ENCODE measurements at places on chromosomes 13 and 19.

DNA sequence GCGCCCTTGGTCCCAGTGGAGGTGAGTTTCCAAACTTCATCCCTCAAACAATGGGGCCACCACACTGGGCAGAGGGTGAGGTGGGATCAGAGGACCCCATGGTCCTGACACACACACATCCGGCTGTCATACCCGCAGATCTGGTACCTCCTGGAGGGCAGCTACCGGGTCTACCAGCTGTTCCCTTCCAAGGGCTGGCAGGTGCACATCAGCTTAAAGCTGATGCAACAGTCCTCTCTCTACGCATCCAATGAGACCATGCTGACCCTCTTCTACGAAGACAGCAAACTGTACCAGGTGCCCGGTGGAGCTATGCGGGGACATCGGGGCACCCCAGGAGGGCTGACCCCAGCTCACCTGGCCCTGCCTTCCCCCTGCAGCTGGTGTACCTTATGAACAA is 14.0 kb upstream of the PSMD8 start:
- H3K27ac ChIP-seq = no peak overlapping the region
- no peak for DNase-seq
- peak overlapping the region; percentile 72 for H3K4me3 ChIP-seq
- peaks cover 11% of the 10 kb centered on the region for H3K4me1 ChIP-seq
- H3K36me3 ChIP-seq = no peaks in the 10 kb centered on the region
- H3K27me3 ChIP-seq = peaks cover 36% of the 10 kb centered on the region

- no peak for DNase-seq
- no peak overlapping the region for H3K27ac ChIP-seq
- no peaks in the 10 kb centered on the region for H3K36me3 ChIP-seq
- no peak overlapping the region for H3K4me3 ChIP-seq
Observed at GRCh38 chr13:64538711-64539110, 2691.4 kb downstream of the PCDH9 start.

GRCh38 chr13:33265133-33265532 is 20.4 kb downstream of the STARD13 start:
- H3K4me1 ChIP-seq = no peaks in the 10 kb centered on the region
- H3K27me3 ChIP-seq = no peaks in the 10 kb centered on the region
- H3K27ac ChIP-seq = no peak overlapping the region
- H3K36me3 ChIP-seq = no peaks in the 10 kb centered on the region

- no peaks in the 10 kb centered on the region for H3K36me3 ChIP-seq
- H3K27ac ChIP-seq = no peak overlapping the region
- no peak for DNase-seq
- no peak overlapping the region for H3K4me3 ChIP-seq
Observed at GRCh38 chr13:73090116-73090822, 31.5 kb downstream of the KLF5 start.

- no peak for DNase-seq
- no peaks in the 10 kb centered on the region for H3K27me3 ChIP-seq
- peaks cover 12% of the 10 kb centered on the region for H3K36me3 ChIP-seq
Observed at GRCh38 chr13:28239374-28239773, 101.0 kb downstream of the PAN3 start.

Data from central memory CD8-positive, alpha-beta T cell (primary cell).